ENCODE measurements at places on chromosomes 6 and 20. TPM values are rescaled to one million over a fixed set of nuclear protein-coding genes. Genes with fewer than 3 reads are reported as not detected.

Gene DCBLD1
- total RNA-seq: 7.5 TPM

Gene ARG1
- total RNA-seq: 10.7 TPM

Gene POU3F2
- 25.0 TPM for total RNA-seq

Gene TINAG
- 0.10 TPM for total RNA-seq

Gene ARMH2
- total RNA-seq: 1.1 TPM

Gene RAET1E
- total RNA-seq: 1.0 TPM

Gene PRSS16
- 0.50 TPM for total RNA-seq

Gene PLA2G7
- 5.4 TPM for total RNA-seq

Gene GRM4
- total RNA-seq: 2.8 TPM

Gene TCP11
- 2.0 TPM for total RNA-seq

Gene C6orf52
- 0.99 TPM for total RNA-seq

Gene BMP2
- 8.7 TPM for total RNA-seq

Gene STMND1
- 0.59 TPM for total RNA-seq

Gene TRIM40
- 0.17 TPM for total RNA-seq

Gene OXT
- 0.33 TPM for total RNA-seq

Gene R3HDML
- not detected for total RNA-seq

Gene RSPH4A
- 19.2 TPM for total RNA-seq

Gene RWDD1
- 47.2 TPM for total RNA-seq

Gene CGA
- total RNA-seq: 10.0 TPM

Gene GPR6
- 0.22 TPM for total RNA-seq

Gene PRICKLE4
- 1.8 TPM for total RNA-seq

Gene IL17F
- total RNA-seq: not detected

Gene KCNB1
- total RNA-seq: 8.0 TPM

Gene SLPI
- 15.5 TPM for total RNA-seq

Gene PKIB
- total RNA-seq: 4.7 TPM

Gene PSORS1C1
- total RNA-seq: 0.99 TPM

Gene BMP7
- total RNA-seq: 47.3 TPM

Gene LAMP5
- 27.4 TPM for total RNA-seq

Gene RIPOR2
- 31.1 TPM for total RNA-seq

Gene IMPG1
- total RNA-seq: 0.10 TPM

Gene CLPSL1
- not detected for total RNA-seq

Gene TBC1D32
- total RNA-seq: 51.4 TPM

Gene ZNF311
- total RNA-seq: 5.6 TPM

Gene GSTA3
- total RNA-seq: not detected

Gene DDX43
- total RNA-seq: 1.5 TPM

Gene HS3ST5
- 4.1 TPM for total RNA-seq

Gene ADTRP
- 0.88 TPM for total RNA-seq

Gene HEY2
- 16.0 TPM for total RNA-seq

Gene SYNCRIP
- total RNA-seq: 60.8 TPM

Gene DLK2
- total RNA-seq: 3.5 TPM

Gene ARFGEF3
- total RNA-seq: 45.6 TPM

Gene CCN6
- total RNA-seq: not detected

Gene ZNF391
- 6.3 TPM for total RNA-seq

Gene COL20A1
- total RNA-seq: 14.4 TPM

Gene TGM3
- total RNA-seq: 0.40 TPM

All from spinal cord (tissue), 10 donors.